ENCODE measurements at places on chromosomes 7 and 10.
A peak's percentile ranks its signal among the peaks of the same experiment; 100 is the strongest.

DNA sequence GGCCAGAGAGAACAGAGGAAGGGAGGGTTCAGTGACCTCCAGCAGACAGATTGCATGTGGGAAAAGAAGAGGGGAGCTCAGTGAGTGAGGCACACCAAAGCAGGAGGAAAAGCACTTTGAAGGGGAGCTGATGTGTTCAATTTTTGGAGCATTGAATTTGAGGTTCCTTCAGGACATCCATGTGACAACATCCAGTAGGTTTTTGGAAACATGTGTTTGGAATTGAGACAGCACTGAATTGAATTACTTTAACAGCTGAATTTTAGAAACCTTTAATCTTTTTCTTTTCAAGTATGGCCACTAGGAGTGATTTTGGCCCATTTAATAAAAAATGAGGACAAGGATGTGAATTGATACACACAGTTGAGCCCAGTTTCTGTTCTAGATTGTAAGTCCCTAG, 101.8 kb upstream of the SEC61G start:
- H3K4me1 ChIP-seq = peaks cover 10% of the 10 kb centered on the region
- DNase-seq = no peak
- H3K36me3 ChIP-seq = no peaks in the 10 kb centered on the region
- H3K4me3 ChIP-seq = no peak overlapping the region
- no peak overlapping the region for H3K27ac ChIP-seq
- no peaks in the 10 kb centered on the region for H3K27me3 ChIP-seq

DNA sequence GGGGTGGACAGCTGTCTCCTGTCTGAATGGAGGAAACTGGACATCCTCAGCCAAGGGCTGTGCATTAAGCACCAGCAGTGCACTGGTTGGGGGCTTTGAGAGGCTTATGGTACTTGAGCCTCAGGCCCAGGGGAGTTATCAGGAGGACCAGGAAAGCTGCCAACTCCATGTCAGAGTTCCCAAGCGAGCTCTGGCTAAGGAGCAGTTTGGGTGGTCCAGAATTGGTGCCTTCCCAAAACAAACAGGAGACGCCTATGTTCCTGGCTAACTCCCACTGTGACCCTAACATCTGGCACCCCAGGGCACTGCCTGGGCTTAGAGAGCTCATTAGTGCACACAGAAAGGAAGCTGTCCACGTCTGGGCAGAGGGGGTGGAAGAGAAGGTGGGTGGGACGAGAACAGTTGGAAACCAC, 408.6 kb upstream of the NPVF start:
- no peaks in the 10 kb centered on the region for H3K36me3 ChIP-seq
- H3K27ac ChIP-seq = no peak overlapping the region
- DNase-seq = no peak

- no peak for DNase-seq
- H3K27me3 ChIP-seq = no peaks in the 10 kb centered on the region
- H3K36me3 ChIP-seq = peaks cover 8% of the 10 kb centered on the region
- peaks cover 45% of the 10 kb centered on the region for H3K4me1 ChIP-seq
- H3K4me3 ChIP-seq = no peak overlapping the region
- peak overlapping the region; percentile 86 for H3K27ac ChIP-seq
Observed at GRCh38 chr7:74093671-74094223, 10.1 kb downstream of the LIMK1 start.

DNA sequence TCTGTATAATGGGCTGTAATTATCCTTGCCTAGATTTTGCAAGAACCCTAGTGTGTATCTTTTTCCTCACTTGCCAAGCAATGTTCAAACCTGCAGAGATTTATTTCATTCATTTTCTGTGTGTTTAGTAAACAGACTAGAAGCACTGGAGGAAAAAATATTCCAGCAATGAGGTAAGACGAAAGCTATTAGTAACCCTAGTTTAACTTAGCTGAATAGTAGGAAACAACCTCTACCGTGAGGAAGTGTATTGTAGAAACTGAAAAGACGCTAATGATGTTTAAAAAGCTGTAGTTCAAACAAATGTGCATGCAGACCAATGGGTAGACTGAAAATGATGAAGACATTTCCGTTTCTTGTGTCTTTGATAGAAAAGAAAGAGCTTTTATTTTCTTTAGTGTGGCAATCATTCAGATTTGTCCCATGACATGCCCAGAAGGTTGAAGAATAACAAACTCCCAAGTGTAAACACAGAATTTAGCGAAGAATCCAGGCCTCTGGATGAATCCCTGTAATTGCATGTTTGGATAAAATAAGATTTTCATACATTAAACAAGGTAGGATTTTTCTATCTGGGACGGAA, 20.7 kb downstream of the CAV1 start:
- DNase-seq = no peak
- H3K36me3 ChIP-seq = peaks cover 45% of the 10 kb centered on the region
- H3K27me3 ChIP-seq = no peaks in the 10 kb centered on the region
- H3K27ac ChIP-seq = no peak overlapping the region

GRCh38 chr7:2760098-2760889, 72.3 kb downstream of the AMZ1 start:
- no peak overlapping the region for H3K4me3 ChIP-seq
- no peaks in the 10 kb centered on the region for H3K36me3 ChIP-seq
- H3K4me1 ChIP-seq = peaks cover 42% of the 10 kb centered on the region
- peak overlapping the region; percentile 32 for H3K27ac ChIP-seq
- H3K27me3 ChIP-seq = no peaks in the 10 kb centered on the region
- no peak for DNase-seq

- H3K4me1 ChIP-seq = peaks cover 15% of the 10 kb centered on the region
- H3K27me3 ChIP-seq = no peaks in the 10 kb centered on the region
- H3K36me3 ChIP-seq = no peaks in the 10 kb centered on the region
- no peak overlapping the region for H3K27ac ChIP-seq
- DNase-seq = no peak
Observed at GRCh38 chr7:90180649-90181048, 26.4 kb downstream of the STEAP1 start.

Measured in astrocyte (in vitro differentiated cells and primary cell).